ENCODE measurements at places on chromosomes 1 and 21. TPM values are rescaled to one million over a fixed set of nuclear protein-coding genes. Genes with fewer than 3 reads are reported as not detected.

Gene FTCD
- 1.5 TPM for total RNA-seq

Gene ZBTB37
- 15.6 TPM for total RNA-seq

Gene CNIH4
- 77.4 TPM for total RNA-seq

Gene HTR6
- not detected for total RNA-seq

Gene PRELP
- total RNA-seq, result 47.5 TPM

- peaks cover 6% of the 10 kb centered on the region for H3K36me3 ChIP-seq
- no peaks in the 10 kb centered on the region for H3K27me3 ChIP-seq
- no peak overlapping the region for H3K4me3 ChIP-seq
- DNase-seq, result no peak
Measured at GRCh38 chr1:6888268-6888667, 103.0 kb downstream of the CAMTA1 start.

GRCh38 chr1:174740249-174740968 lies 259.3 kb upstream of the CACYBP start:
- DNase-seq, result no peak
- no peaks in the 10 kb centered on the region for H3K36me3 ChIP-seq
- H3K27me3 ChIP-seq, result no peaks in the 10 kb centered on the region
- no peak overlapping the region for H3K4me3 ChIP-seq
- H3K4me1 ChIP-seq, result no peaks in the 10 kb centered on the region
- H3K27ac ChIP-seq, result no peak overlapping the region

GRCh38 chr1:187413405-187414169 lies 584.8 kb downstream of the PLA2G4A start:
- H3K27me3 ChIP-seq, result no peaks in the 10 kb centered on the region
- H3K27ac ChIP-seq, result no peak overlapping the region
- no peak overlapping the region for H3K4me3 ChIP-seq
- DNase-seq, result no peak

- H3K4me1 ChIP-seq, result no peaks in the 10 kb centered on the region
- no peak for DNase-seq
- no peak overlapping the region for H3K4me3 ChIP-seq
- no peaks in the 10 kb centered on the region for H3K27me3 ChIP-seq
- no peaks in the 10 kb centered on the region for H3K36me3 ChIP-seq
Measured at GRCh38 chr21:25396135-25396711, 211.1 kb downstream of the MRPL39 start.

GRCh38 chr1:84286071-84286470 lies 15.4 kb upstream of the SAMD13 start:
- no peak overlapping the region for H3K4me3 ChIP-seq
- H3K27me3 ChIP-seq, result no peaks in the 10 kb centered on the region
- H3K27ac ChIP-seq, result no peak overlapping the region

DNA sequence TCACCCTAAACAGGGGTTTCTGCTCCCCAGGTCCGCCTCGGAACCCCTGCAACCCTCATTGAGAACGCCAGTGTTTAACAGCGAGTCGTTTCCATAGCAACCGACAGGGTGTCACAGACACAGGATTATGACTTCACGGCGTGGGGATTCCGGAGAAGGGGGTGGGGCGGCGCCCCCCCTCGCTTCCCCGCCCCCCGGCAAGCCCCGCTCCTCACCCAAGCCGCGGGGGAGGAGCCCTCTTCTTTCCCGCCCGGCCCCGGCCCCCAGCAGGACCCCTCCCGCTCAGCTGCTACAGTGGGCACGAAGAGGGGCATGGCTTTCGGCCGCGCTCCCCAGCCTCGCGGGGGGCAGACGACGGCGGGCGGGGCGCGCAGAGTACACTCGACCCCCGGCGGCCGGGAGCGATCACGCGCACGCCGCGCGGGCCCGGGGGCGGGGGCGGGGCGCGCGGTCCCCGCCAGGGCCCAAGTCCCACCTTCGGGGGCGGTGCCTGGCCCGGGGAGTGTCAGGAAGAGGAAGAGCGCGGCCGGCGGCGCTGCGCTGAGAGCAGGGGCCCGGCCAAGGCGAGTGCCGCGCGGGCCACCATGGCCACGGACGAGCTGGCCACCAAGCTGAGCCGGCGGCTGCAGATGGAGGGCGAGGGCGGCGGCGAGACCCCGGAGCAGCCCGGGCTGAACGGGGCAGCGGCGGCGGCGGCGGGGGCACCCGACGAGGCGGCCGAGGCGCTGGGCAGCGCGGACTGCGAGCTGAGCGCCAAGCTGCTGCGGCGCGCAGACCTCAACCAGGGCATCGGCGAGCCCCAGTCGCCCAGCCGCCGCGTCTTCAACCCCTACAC lies at the start of gene EFHD2:
Gene EFHD2, plus strand, starts transcription at position 501 of the 835 bp plus-strand sequence. Its CDS starts 84 bp downstream, at position 585.
- DNase-seq, result peak; percentile 93
- no peaks in the 10 kb centered on the region for H3K27me3 ChIP-seq
- H3K36me3 ChIP-seq, result no peaks in the 10 kb centered on the region
- peak within 1 kb of the TSS; percentile 84 for H3K27ac ChIP-seq
- peaks cover 34% of the 10 kb centered on the region for H3K4me1 ChIP-seq
- peak within 1 kb of the TSS; percentile 86 for H3K4me3 ChIP-seq

GRCh38 chr1:202692959-202693555 lies 17.2 kb downstream of the SYT2 start:
- H3K27ac ChIP-seq, result no peak overlapping the region
- H3K4me1 ChIP-seq, result no peaks in the 10 kb centered on the region
- H3K4me3 ChIP-seq, result no peak overlapping the region
- H3K36me3 ChIP-seq, result no peaks in the 10 kb centered on the region

Measured in lower lobe of right lung (tissue), 2 donors.